ENCODE measurements at places on chromosomes 4 and X.

- DNase-seq = no peak
Measured at GRCh38 chr4:185318679-185319078, 77.0 kb downstream of the LRP2BP start.

DNA sequence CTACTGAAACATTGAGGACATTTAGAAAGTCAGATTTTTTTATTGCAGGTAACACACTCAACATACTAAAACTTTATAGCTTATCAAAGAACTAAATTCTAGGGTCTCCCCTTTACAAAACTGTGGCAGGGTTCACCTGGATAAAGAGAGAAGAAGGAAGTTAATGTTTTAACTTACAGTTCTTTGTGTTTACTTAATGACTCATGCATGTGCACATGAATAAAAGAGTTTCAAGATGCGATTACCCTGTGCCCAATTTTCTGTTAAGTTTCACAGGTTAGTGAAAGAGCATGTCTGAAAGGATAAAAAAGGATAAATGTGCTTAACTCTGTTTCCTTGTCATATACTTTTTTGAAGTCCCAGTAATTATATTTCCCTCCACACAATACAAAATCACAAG is 16.8 kb downstream of the DCAF8L1 start:
- no peak for DNase-seq

DNA sequence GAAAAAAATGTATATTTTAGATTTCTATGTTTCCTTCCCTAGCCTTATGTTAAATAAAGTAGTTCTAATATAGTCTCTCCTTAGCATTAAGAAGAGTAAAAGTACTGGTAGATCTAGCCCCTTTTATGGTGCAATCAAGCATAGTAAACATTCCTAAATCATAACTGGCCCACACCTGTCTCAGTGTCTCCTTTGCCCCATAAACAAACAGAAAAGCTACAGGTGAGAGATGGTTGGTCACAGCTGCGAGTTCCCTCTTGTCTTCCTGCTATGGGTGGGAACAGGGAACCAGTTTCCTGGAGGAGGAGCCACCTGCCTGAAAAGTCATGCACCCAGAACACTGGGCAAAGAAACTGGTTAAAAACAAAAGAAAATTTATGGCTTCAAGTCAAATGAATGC is 16.6 kb downstream of the SOWAHB start:
- DNase-seq = no peak

- DNase-seq = no peak
Measured at GRCh38 chr4:22439947-22440346, 75.9 kb downstream of the ADGRA3 start.

GRCh38 chr4:145936142-145936996 is 2.3 kb downstream of the ZNF827 start:
- DNase-seq = no peak

GRCh38 chr4:102869569-102870197 is 891 bp downstream of the CISD2 start:
- DNase-seq = no peak

DNA sequence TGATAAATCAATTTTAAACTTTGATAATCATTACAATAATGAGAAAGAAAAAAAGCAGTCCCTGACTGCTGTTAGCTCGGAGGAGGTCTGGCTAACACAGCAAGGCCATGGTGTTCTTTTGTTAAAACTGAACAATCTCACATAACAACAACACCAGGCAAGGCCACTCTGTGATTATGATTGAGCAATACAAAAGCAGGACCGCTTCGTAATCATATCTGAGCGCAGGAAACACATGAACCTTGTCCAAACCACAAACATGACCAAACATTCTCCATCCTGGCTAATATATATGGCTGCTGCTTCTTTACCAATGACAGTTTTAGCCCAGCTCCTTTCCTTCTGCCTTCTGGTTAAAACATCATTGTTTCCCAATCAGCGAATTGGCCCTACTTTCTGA is 76.8 kb upstream of the DDX53 start:
- no peak for DNase-seq

- no peak for DNase-seq
Measured at GRCh38 chr4:124484008-124484407, 228.5 kb downstream of the ANKRD50 start.

All from hematopoietic multipotent progenitor cell treated with erythropoietin and hydrocortisone succinate and interleukin-3 and kit ligand, for 17 days (in vitro differentiated cells).